Esophagus squamous epithelium (tissue), 5 donors: ENCODE measurements at places on chromosomes 2 and 18. TPM values are rescaled to one million over a fixed set of nuclear protein-coding genes. Genes with fewer than 3 reads are reported as not detected.

GRCh38 chr2:221895366-221896121, 323.4 kb upstream of the EPHA4 start:
- DNase-seq, result no peak

GKN1 gene
- not detected for total RNA-seq

NCKAP5 gene
- 5.7 TPM for total RNA-seq

DNA sequence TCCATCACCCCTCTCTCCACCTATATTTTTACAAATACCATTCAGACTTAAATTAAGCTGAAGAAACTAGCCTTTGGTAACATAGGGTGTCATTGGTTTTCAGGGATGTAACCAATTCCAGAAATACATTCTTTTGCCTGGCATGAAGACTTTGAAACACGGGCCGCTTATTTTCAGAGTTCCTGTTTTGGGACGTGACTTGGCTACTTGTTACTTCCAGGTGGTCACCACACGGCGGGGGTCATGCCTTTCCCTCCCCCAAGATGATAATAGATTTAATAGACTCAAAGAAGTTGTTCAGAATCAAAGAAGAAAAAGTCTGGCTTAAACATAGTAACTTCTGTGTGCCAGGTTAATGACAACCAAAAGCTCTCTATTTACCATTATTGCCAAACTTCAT, 110.6 kb downstream of the SEPTIN10 start:
- DNase-seq, result no peak

DNA sequence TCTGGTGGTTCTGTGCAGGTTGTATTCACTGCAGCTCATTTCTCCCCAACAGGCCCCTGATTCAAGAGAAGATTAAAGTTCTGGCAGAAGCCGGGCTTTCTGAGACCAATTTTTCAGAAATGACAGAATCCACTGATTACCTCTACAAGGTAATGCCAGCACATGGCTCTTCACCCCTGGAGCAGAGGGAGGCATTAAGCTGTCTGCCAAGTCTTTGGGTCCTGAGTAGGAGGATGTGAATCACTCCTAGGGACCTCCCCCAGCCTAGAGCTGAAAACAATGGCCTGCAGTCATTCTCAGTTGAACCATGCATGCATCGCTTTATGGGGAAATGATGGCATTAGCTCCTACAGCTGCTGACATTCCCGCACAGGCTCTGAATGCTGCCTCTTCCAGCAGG, 20.5 kb upstream of the RPL37A start:
- no peak for DNase-seq

DNA sequence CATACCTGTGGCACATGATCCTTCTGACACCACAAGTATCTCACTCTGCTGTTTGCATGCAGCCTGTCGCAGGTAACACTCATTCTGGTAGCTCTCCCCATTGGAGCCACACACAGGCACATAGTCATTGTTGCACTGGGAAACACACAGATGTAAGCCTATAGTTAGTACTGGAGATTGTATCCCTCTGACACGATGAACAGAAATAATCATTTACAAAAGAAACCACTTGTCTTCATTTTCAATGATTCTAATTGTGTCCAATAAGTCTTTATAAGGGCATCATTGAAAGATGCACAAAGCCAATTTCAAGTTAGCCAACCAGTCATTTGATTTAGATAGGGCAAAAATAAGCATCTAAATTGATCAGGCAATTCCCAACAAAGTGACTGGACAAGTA, 10.4 kb downstream of the TMEFF2 start:
- no peak for DNase-seq

GRCh38 chr2:156430236-156430979, 5.8 kb upstream of the GPD2 start:
- DNase-seq, result no peak

DNA sequence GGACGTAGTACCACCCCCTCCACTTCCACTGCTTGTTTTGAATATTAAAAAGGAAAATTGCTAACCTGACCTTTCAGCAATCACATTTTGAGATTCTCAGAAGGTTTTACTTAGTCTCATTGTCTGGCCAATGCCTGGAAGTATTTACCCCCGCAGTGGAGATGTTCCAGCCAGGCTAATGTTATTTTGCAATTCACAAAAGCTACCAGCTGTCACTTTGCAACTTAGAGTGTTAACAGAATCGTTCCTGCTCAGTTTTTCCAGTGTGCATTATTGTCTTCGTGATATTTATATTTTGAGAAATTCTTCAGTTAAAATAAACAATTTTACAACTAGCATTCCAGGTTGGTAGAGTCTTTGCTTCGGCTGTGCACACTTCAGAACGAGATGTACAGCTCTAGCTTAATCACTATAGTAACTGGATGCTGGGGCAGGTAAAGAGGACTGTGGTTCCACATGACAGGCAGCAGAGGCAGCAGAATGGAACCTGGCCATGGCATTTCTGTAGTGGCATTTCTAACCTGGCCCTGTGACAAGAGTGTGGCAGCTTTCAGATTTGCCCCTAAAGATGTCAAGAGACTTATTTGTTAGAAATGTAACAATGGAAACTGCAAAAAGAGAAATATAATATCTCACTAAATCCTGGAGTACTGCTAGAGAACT, 85.1 kb downstream of the DTNA start:
- no peak for DNase-seq

DNA sequence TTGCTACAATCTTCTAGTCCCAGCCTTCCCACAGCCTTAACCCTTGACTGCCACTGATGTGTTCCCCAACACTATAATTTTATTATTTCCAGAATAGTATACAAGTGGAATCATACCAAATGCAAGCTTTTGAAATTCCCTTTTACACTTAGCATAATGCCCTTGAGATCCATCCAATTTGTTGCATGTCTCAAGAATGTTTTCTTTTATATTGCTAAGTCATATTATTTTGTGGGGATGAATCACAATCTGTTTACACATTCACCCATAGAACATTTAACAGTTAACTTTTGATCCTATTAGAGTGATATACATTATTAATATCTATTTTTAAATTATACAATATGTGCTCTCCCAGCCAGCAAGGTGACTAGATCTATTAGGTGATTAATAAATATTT, 74.3 kb upstream of the KYNU start:
- no peak for DNase-seq
